ENCODE measurements at places on chromosomes 2 and 18.

GRCh38 chr18:77461062-77461688 lies 211.5 kb downstream of the GALR1 start:
- no peak for DNase-seq

GRCh38 chr2:136139631-136140030 lies 21.7 kb upstream of the CXCR4 start:
- DNase-seq = no peak

DNA sequence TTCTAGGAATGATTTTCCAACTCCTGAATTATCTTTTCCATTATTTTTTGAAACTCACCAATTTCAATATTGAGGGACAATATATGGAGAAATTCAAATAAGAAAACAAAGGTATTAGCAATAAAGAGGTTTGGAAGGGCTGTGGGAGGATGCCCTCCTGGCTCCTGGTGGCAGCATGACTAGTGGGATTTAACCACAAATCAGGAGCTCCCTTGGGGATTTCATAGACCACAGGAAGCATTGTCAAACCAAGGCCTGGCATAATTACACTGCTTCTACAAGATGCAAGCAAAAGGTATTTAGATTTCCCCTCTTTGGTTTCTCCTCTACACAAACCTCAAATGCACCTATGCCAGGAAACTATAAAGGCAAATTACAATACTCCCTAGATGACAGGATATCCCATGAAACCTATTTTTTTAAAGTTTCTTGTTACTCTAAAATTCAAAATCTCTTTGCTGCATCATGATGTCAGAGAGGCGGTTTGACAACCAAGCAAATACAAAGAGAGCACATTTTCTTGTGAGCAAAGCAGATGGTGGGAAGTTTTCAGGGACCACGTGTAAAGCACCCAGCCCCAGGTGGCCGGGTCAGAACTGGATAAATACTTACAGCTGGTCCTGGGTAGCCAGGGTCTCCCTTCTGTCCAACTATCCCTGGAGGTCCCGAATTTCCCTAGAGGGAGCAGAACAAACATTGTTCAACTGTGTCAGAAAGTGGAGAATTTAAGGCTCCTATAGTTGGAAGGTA lies 67.9 kb downstream of the COL6A3 start:
- no peak for DNase-seq

- DNase-seq = no peak
These were observed 83.1 kb upstream of the SP3 start for GRCh38 chr2:174048243-174048642.

DNA sequence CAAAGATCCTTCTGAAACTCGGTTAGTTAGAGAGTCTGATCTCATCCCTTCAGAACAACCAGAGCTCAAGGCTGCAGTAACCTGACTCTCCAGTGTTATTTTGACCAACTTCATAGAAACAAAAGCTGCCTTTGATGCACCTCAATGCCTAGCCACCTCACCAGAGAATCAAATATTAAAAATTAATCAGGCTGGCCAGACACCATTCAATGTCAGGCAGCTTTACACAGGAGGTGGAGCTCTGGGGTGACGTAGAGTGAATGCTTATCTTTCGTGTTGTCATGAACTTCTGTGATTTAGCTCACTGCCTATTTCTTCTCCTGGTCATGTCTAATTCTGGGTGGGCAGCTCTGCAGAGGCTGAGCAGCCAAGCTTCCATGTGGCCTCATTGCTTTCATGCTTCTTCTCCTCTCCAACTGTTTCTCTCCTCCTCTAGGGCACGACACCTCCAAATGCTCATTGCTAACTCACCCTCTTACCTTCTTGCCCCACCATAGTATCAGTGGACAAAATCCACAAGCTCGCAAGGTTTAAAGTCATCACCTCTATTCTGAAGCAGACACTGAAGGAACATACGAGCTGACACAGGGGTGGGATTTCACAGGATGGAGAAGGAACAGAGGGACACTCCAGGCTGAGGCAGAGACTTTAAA lies 39.4 kb downstream of the AAK1 start:
- DNase-seq = no peak

- no peak for DNase-seq
These were observed 23.3 kb downstream of the LDLRAD4 start for GRCh38 chr18:13241893-13242175.

DNA sequence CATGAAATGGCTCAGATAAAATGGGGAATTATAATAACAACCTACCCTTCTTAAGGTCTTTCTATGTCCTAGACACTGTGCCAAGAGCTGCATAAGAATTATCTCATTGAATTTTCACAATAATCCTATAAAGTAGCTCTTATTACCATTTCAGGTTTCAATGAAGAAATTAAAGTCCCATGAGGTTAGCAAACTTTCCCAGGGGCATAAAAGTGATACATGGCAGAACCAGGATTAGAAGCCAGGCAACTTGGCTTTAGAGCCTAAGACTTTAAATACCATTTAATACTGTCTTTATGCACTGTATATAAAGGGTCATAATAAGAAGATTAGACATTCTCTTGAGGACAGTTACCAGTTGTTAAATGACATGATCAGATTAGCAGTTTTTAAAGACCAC lies 130.1 kb downstream of the GCA start:
- DNase-seq = no peak

DNA sequence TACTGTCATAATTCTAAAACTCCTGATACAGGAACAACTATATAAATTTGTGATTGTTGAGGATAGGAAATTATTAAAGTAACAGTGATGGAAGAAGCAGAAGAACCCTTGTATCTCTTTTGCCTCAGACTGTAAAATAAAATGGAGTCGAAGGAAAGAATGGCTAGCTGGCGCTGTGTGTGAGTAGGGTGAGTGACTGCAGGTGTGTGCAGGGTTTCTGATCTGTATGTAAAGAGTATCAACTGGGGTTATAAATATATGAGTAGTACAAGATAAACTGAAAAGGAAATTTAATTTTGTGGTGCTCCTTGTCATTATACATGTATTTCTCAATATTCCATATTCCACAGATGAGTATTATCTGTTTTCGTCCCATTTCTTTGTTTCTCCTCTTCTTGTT lies 15.2 kb downstream of the POLI start:
- no peak for DNase-seq

GRCh38 chr2:166375736-166376487 lies at the start of gene SCN9A:
TSS of gene SCN9A (minus strand) at chr2:166375944. CDS start at chr2:166311756, 64,188 bp downstream.
- DNase-seq = no peak

DNA sequence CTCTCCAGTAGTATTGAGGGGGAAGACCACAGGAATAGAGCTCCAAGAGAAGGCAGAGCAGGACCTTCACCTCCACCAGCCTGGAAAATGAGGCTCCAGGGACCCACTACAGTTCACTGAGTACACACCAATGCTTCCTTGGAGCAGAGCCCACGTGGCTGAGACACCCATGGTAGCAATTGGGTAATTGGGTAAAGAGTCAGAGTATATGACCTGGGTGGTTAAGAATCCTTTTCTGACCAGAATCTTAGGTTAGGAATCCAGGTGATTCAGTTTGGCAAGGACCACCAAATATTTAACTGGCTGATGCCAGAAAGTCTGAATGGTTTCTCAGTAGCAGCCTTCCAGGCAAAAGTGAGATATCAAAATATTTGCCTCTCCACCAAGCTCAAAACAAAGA lies 107.7 kb downstream of the MDH1 start:
- no peak for DNase-seq

DNA sequence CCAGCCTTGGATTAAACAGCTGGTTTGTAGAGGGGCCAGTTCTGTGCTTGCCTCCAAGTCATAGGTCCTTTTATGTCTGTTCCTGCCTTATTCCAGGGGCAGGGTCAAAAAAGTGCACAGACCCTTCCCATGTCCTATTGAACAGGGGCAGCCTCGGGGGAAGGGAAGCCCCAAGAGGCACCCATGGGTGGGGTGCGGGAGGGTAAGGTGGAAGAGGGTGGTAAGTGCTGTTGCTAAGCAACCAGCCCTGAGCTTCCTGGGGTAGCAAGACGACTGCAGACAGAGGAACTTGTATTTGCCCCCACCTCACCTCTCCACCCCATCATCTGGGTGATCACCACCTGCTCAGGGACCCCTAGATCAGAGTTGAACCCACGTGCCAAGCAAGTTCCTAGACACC lies 7.7 kb downstream of the DNMT3A start:
- DNase-seq = no peak

DNA sequence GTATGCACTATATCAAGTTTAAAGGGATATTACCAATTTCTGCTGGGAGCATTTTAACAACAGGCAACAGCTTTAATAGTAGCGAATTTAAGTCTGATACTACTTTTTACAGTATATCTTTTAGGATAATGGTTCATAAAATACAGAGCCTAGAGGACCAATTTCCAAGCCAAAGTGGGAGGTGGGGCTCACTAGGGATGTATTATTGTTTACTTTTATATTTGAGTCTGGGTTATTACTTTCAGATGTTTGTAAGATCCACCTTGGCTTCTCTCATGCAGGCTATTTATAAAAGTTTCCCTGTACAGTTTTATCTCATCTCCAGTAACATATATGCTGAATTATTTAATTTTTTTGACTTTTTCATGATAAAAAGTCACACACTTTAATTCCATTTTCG lies 242.0 kb downstream of the CMPK2 start:
- no peak for DNase-seq

- no peak for DNase-seq
These were observed 56.9 kb downstream of the MAP3K20 start for GRCh38 chr2:173132531-173132930.

GRCh38 chr2:118645876-118646275 lies 201.6 kb downstream of the EN1 start:
- no peak for DNase-seq

DNA sequence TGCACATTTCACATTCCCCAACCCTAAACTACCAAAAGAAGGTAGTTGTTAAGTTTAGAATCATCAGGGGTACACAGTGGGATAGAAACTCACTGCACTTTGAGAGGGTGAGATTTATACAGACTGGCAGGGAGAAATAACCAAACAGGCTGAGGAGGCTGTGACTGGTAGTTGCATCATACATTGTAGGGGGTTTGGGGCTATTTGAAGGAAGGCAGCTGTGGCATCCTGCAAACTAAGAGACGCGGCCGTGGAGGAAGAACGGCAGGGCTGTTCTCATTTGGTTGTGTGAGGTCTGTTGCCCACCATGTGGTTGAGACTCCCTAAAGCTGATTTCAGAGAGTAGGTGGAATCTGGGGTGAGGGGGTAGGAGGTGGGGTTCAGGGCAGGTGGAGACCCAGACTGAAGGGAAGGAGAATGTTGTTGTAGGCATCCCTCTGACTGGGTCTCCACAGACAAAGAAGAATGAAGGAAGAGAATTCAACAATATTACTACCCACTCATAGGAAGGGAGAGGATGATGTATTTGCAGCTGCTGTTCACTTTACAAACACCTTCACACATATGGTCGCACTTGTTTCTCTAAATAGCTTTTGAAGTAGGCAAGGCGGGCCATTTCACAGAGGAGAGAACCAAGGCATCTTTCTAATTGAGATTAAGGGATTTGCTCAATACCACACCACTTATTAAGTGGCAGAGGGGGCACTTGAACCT lies 170.9 kb upstream of the SIX2 start:
- DNase-seq = no peak

DNA sequence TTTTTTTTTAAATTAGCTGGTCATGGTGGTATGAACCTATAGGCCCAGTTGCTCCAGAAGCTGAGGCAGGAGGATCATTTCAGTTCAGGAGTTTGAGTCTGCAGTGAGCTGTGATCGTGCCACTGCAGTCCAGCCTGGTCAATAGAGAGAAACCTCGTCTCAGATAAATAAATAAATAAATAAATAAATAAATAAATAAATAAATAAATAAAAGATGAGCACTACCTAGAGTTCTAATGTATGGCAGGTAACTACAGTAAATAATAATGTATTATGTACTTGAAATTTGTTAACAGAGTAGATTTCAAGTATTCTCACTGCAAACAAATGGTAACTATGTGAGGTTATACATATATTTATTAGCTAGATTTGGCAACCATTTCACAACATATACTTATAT lies 697.9 kb upstream of the ID2 start:
- no peak for DNase-seq

DNA sequence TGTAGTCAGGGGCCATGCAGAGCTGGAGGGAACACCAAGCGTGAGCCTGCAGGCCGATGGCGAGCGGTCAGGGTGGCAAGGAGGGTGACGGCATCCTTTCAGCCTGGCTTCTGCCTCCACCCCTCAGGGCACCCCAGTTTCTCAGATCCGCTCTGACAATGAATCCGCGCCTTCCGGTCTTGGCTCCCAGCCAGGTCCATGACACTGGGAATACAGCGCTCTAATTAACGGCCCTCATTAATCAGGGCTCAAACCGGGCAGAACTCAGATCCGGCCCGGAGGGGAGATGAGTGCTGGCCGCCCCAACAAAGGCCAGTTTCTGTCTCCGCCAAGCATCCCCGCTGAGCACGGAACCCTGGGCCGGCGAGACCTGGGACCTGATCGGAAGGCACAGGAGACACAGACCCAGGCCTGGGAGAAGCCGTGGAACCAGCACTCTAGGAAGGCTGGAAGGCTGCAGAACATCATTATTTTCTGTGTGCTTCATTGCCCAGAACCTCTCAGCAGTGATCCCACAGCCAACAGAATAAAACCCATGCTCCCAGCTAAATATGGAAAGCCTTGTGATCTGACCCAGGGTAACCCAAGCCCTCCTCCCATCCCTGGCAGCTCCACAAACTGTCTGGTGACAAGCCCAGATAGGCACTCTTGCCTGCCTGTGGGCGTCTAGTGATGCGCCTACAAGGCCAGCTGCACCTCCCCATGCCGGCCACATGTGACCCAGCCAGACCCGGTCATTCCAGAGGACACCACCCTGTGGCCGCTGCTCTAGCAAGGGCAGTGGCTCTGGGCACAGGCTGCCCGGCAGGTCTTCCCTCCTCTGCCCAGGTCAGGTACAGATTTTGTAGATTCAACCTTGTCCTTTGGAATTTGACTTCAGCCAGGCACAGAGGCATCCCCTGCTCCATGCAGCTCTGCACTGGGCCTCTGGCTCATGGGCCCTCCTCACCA lies 438.7 kb upstream of the MYT1L start:
- DNase-seq = no peak

DNA sequence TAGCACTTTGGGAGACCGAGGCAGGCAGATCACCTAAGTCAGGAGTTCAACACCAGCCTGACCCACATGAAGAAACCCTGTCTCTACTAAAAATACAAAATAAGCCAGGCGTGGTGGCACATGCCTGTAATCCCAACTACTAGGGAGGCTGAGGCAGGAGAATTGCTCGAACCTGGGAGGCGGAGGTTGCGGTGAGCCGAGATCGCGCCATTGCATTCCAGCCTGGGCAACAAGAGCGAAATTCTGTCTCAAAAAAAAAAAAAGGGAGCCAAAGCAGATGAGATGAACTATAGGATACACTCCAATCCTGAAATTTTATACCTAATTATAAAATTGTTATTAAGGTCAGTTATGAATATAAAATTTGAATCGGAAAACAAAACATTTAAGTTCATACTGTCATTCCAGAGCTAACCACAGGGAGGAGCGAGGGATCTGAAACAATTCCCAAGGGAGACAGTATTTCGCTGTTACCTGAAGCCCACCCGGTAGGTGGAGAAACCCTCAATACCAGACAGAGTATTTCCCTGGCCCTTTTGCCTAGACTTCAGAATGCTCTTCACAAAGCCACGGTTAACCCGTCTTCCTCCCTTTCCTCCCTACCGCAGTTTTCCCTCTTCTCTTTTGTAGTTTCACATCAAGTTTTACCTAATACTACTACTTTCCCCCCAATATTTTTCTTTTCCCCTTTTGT lies 1.4 kb downstream of the PPM1G start:
- no peak for DNase-seq

GRCh38 chr2:229179628-229180027 lies 91.5 kb downstream of the PID1 start:
- DNase-seq = no peak

GRCh38 chr18:79583426-79583825 lies 96.2 kb upstream of the CTDP1 start:
- no peak for DNase-seq

All from activated T-helper 1 cell treated with Interleukin-2 at 50 U/mL for 16 hours (primary cell).